ENCODE measurements at places on chromosomes 16 and 17.
A peak's percentile ranks its signal among the peaks of the same experiment; 100 is the strongest.

GRCh38 chr17:28612936-28613872 is 781 bp downstream of the RSKR start:
- DNase-seq = no peak

- no peak for DNase-seq
Observed at GRCh38 chr16:35631261-35631945, 2172.0 kb downstream of the TP53TG3F start.

DNA sequence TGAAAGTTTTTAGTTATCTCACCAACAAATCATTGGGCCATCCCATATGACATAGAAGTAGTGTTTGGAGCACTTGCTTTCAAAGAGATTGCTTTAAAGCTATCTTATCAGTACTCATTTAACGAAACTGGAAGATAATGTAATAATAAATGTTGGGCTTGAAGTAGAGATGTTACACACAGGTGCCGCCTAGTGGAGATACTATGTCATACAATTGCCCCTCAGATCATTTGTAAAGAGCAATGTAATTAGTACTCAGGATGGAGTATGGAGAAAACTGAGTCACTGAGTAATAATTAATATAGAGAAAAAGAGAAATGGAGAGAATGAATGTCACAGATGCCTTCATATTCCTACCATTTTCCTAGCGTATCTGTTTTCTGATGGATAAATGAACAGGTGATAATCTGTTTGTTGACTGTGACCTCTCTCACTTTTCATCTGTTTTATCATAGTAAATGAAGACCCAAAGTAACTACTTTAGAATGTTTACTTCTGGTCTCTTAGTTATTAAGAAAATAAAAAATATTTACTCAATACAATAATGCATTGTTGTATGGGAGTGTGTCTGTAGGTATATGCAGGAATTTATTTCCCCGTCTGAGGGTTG is 80.4 kb downstream of the EFCAB5 start:
- DNase-seq = no peak

- DNase-seq = no peak
Observed at GRCh38 chr17:67157732-67158639, 87.0 kb downstream of the HELZ start.

GRCh38 chr17:35046740-35047283 is 16.7 kb downstream of the RFFL start:
- no peak for DNase-seq

GRCh38 chr16:83653785-83654184 is 154.0 kb upstream of the HSBP1 start:
- no peak for DNase-seq

GRCh38 chr17:44247876-44248736 is 19.8 kb downstream of the SLC4A1 start:
- DNase-seq = no peak

- DNase-seq = peak; percentile 74
Observed at GRCh38 chr17:64007838-64008282, 9.7 kb downstream of the PRR29 start.

GRCh38 chr16:10343124-10343760 is 42.6 kb upstream of the ATF7IP2 start:
- DNase-seq = no peak

DNA sequence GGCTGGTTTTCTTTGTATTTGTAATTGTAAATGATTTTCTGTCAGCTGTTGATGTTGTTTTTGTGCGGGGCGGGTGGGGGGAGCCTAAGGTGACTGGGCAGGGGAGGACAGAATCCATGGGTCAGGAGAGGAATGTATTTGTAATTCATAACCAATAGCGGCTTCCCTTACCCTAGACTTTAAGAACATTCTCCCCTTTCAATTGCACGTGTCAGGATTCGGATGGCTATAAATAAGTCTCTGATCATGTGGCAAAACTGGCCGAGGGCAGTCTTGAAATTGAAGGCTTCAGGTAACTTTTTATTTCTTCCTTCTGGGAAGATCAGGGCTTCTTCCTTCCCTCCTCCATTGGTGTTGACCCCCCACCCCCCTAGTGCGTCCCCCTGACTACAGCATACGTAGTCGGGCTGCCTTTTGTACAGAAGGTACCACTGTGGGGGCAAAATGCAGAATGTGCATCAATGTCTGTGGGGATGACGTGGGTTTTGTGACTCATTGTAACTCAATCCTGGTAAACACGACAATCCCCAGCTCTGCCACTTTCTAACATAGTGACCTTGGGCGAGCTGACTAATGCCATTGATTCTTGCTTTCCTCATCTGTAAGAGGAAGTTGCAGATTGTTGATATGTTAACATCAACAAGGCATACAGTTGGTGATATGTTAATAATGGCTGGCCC is 16.2 kb downstream of the MARCHF10 start:
- no peak for DNase-seq

GRCh38 chr16:2374644-2375043 is 34.1 kb upstream of the ABCA3 start:
- no peak for DNase-seq

- DNase-seq = no peak
Observed at GRCh38 chr17:59234631-59235030, 14.3 kb downstream of the GDPD1 start.

- no peak for DNase-seq
Observed at GRCh38 chr16:21590796-21591195, 8.6 kb upstream of the METTL9 start.

GRCh38 chr17:20989481-20989880 is 53.3 kb downstream of the USP22 start:
- DNase-seq = no peak

- no peak for DNase-seq
Observed at GRCh38 chr16:66511602-66512271, 38.2 kb downstream of the TK2 start.

- no peak for DNase-seq
Observed at GRCh38 chr16:90054554-90054953, 22.6 kb downstream of the PRDM7 start.

DNA sequence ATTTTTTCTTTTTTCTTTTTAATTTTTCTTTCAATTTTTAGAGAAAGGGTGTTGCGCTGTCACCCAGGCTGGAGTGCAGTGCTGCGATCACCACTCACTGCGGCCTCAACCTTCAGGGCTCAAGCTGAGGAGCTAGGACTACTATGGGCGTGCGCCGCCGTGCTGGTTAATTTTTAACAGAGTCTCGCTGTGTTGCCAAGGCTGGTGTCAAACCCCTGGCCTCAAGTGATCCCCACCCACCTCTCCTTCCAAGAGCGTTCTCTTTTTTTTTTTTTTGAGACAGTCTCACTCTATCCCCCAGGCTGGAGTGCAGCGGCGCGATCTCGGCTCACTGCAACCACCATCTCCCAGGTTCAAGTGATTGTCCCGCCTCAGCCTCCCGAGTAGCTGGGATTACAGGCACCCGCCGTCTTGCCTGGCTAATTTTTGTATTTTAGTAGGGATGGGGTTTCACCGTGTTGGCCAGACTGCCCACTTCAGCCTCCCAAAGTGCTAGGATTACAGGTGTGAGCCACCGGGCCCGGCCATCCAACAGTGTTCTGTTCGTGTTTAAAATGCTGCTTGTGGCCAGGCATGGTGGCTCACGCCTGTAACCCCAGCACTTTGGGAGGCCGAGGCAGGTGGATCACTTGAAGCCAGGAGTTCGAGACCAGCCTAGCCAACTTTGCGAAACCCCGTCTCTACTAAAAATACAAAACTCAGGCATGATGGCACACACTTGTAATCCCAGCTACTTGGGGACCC is 14.5 kb upstream of the RPL13 start:
- no peak for DNase-seq

DNA sequence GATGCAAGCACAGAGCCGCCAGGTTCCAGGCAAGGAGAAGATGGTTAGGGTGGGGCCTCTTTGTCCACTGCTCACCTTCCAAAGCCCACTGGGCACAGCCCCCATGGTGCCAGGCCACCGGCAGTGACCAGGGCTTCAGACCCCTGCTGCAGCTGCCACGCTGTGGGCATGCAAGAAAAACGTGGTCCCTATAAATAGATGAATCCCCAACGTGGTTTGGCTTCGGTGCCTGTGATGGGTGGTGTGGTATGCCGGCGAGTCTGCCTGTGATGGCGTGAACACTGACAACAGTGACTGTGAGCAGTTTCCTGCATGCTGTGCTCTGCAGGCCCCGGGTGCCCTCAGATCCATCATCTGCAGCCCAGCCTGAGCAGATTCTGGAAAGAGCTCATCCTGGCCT is 36.6 kb downstream of the RAB11FIP4 start:
- no peak for DNase-seq

DNA sequence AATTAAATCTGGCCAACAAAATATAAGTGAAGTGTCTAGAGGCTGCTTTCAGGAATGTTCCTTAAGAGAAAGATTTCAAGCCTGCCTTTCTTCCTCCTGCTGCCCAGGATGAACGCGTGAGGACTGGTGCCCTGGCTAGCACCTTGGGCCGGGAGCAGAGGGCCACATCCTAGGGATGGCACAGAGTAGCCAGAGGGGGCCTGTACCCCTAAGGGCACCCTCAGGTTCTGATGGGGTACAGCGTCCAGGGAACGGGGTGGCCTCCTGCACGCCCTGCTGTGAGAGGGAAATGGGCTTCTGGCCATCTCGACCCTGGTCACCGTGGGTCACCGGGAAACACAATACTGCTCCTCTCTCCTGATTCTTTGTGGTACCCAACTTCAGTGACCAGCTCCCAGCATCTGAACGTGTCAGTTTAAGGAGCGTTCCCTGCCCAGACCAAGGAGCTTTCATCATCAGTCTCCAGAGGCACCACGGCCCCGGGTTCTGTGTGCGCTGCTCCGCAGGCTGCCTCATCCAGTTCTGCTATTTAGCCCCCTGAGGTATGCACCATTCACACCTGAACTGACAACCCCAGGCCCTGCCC is 40.3 kb downstream of the MAP1LC3B start:
- DNase-seq = no peak

DNA sequence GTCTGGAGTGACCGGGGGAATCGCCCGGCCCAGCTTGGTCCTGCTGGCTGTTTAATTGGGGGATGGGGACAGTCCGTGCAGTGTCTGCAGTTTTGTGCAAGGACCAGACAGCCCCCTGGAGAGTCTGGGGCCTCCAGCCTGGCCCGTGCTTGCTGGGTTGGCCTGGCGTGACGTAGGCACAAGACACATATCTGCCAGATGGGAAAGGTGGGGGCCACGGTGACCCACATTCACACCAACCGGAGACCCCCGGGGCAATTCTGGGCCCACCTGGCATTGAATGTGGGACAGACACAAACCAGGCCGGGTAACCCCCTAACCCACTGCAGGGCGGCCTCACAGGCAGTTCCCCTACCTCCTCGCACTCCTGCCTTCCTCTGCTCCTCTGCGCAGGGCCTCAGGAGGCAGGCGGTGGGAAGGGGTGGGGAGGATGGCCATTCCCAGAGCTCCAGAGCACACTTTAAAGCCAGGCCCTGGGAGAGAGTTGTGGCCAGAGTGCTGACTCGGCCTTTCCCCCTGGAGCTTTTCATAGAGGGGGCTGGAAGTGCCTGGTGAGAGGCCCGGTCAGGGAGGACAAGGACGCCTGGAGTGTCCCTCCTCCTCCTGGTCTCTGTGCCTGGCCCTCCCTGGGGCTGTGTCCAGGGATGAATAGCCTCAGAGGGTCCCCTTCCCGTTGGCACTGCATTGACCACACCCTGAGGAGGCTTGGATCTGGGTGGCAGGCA is 1.5 kb downstream of the MRC2 start:
- no peak for DNase-seq

GRCh38 chr17:76075364-76076145 is 974 bp downstream of the GALR2 start:
- no peak for DNase-seq

DNA sequence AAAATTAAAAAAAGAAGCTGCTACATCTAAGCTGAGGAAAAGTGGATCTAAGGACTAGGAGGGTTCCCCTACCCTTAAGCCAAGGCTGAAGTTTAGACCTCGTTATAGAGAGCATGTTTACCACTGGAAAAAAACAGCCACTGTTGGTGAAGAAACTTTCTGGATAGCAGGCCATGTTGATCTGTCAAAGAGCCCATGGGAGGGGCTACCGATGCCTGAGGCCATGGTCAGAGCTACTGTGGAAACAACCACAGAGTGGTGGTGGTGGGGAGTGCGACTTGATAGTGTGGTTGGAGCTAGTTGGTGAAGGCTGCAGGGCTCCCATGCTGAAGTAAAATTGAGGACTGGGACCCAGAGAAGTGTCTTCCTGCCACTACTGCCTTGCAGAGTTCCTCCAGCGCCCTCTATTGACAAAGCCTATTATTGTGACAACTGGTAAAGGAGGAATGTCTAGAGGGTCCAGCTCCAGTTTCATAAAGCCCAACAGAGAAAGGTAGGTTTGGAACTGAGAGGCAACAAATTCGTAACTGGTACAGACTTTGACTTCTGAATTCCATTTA is 12.7 kb upstream of the FAM20A start:
- no peak for DNase-seq

- DNase-seq = no peak
Observed at GRCh38 chr17:45848868-45849535, 4.3 kb downstream of the SPPL2C start.

- DNase-seq = no peak
Observed at GRCh38 chr16:67547423-67548264, 14.7 kb upstream of the CTCF start.
